ENCODE measurements at places on chromosomes 7 and 10.
A peak's percentile ranks its signal among the peaks of the same experiment; 100 is the strongest.

DNA sequence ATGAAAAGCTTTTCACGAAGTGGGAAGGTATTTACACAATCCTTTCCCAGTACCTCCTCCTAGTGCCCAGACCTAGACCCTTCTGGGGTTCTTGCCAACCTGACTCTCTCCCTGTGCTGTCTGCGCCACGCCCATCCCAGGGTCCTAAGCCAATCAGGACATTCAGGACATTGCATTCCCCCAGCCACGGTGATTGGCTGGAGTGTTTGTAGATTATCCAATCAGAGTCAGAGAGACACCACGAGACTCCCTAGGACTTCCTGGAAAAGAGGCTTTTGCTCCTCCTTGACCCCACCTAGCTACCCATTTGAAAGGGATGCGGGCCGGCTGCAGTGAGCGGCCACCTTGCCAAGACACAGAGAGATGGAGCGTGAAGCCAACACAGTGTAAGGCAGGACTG, 3.5 kb upstream of the GDF2 start:
- no peak for DNase-seq

GRCh38 chr7:132584796-132585494, 8.7 kb upstream of the PLXNA4 start:
- no peak for DNase-seq

- DNase-seq = peak; percentile 85
Observed at GRCh38 chr7:17633067-17633466, 307.2 kb downstream of the SNX13 start.

GRCh38 chr7:49767719-49768118, 5.7 kb upstream of the VWC2 start:
- no peak for DNase-seq

DNA sequence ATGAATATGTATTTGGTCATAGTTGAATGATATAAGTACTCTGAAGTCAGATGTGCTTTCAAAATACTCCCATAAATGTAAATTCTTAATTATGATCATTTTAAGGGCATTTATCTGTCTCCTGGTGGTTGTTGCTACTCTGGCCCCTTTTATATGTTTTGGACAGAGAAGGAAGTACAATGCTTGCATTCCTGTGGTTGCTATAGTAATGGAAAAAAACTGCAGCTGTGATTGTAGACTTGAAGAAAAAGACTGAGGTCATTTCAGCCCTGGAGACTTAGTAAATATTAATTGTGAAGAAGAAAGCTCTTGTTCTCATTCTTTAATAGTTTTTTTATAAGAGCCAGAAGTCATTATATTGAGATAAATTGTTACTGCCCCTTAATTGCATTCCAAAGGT, 70.2 kb upstream of the FERD3L start:
- DNase-seq = peak; percentile 77

GRCh38 chr7:135236727-135237126, 3.1 kb downstream of the STRA8 start:
- no peak for DNase-seq

DNA sequence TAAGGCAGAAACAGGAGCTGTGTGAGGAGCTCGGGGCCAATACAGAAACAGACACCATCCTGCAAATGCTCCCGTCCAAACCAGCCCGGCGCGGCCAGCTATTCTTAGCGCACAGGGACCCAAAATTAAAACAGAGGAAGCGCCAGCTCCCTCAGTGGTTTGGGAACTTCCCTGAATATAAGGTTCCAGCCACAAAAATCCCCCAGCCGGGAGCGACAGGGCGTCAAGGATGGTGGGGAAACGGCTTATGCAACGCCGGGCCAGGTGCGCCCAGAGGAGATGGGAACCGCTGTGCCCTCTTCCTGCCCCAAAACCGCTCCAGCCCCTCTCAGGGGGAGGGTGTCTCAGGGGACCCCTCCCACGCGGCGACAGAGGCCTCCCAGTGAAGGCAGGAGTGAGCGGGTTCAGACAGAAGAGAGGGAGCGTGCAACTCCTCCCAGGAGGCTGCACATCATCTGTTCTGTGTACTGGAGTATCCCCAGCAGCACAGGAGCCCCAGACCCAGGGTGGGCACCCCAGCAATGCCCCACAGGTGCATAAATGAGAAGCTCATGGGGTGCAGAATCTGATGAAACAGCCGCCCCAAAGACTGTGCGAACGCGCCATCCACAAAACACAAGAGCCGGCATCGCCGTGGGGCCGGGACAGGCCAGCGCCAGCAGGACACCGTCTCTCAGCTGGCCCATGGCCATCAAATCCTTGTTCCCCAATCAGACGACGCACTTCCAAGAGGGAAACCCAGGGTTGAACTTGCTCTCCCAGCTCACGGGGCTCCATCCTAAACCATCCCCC, 73.9 kb upstream of the PDGFA start:
- no peak for DNase-seq

DNA sequence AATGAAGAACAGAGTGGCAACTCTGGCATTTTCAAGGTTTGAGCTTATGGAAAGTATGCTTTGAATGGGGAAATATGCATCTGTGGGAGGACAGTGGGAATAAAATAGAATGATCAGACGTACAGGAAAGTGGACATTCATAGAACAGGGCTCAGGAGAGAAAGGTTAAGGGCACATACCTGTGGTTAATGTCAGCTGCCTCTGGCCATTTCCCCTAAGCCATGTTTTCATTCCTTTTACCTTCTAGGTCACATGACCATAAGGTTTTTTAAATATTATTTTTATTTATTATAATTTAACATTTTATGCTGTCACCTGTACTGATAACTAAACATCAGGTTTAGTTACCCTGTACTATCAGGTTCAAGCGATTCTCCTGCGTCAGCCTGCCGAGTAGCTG, 52.8 kb downstream of the LRRC4 start:
- no peak for DNase-seq

GRCh38 chr7:151592868-151593486, 73.3 kb upstream of the RHEB start:
- DNase-seq = peak; percentile 98

GRCh38 chr7:18901982-18902421, 215.4 kb downstream of the TWIST1 start:
- no peak for DNase-seq

GRCh38 chr10:132459301-132460003, 62.5 kb downstream of the PWWP2B start:
- DNase-seq = no peak

DNA sequence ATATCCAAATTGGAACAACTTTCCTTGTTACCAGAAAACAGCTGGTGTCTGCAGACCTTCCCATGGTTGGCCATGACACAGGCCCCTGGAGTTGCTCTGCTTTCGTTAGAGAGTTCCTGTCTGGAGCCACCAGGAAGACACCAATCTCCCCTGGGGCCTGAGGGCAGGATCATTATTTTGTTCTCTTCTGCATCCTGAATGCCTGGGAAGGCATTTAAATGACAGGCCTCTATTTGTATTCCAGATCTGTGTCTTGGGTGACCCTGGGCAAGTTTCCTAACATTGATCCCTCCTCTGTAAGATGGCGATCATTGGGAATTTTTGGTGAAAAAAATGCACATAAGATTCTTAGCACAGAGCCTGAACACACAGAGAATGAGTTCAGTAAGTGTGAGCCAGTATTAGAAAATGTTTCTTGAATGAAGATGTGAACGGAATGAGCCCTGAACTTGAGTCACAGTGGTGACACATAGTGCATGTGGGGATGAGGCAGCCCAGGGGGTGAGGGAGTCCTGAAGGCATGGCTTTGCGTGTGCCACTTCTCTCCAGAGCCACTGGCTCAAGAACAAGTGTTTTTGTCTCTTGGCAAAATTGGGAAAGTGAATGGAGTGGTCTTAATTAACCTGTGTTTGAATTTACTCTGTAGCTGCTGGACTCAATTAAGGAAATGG, 28.4 kb downstream of the BMPER start:
- DNase-seq = peak; percentile 96

GRCh38 chr10:64636461-64636860, 1115.3 kb downstream of the REEP3 start:
- no peak for DNase-seq

- DNase-seq = no peak
Observed at GRCh38 chr7:117279931-117280557, 42.8 kb downstream of the WNT2 start.

- no peak for DNase-seq
Observed at GRCh38 chr7:2972835-2973161, 70.9 kb downstream of the CARD11 start.

DNA sequence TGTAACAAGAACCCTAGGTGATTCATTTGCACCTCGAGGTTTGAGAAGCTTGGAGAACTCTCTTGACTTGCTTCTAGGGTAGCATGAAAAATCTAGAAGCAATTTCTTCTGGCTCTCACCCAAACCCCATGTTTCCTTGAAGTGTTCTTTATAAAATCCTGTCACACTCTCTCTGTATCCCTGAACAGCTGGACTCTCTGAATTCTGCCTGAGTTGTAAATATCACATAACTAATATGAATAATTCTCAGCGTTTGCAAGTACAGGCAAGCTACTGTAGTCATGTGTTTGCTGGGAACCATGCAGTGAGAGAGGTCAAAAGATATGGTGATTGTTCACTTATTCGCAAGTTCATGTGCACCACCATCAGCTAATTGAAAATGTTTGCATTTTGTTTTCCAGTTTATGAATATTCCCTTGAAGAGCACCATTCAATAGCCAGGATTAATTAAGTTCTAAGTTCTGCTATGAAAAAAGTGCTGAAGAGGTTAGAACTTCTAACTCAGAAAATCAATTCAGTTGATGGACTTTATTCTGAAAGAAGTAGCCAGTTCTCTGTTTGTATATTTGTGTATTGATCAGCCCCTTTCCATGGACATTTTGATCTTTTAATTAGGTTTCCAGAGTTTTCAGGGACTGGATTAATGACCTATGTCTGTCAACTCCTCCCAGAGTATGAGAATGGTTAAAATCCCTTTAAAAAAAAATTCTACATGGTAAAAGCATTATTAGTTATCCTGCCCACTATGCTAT, 243.0 kb downstream of the PLXDC2 start:
- DNase-seq = no peak

DNA sequence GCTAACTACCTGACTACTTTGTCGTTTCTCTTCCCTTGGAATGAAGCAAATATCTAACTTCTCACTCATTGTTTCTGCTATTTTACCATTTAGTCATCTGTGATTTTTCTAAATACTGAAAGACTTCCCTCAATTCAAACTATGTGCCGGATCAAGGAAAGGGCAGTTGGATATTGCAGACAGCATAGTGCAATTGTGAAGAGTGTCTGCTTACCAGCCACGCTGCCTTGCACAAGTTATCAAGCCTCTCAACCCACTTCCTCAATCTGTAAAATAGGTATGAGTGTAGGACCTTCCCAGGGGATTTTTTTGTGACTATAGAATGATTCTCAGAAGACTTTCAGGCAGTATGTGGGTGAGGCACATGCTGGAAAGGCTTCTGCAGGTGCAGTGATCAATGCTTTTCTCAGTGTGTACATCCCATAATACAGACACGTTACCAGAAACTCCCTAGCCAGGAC, 54.3 kb downstream of the EGFR start:
- peak; percentile 62 for DNase-seq

GRCh38 chr7:117673839-117674238, 194.0 kb downstream of the CFTR start:
- peak; percentile 14 for DNase-seq

GRCh38 chr7:1249731-1250130, 17.1 kb downstream of the UNCX start:
- no peak for DNase-seq

- DNase-seq = no peak
Observed at GRCh38 chr7:1046722-1047679, 2.7 kb downstream of the GPR146 start.

- DNase-seq = no peak
Observed at GRCh38 chr10:33993917-33994316, 659.5 kb upstream of the NRP1 start.

GRCh38 chr10:17847585-17848296, 38.6 kb downstream of the MRC1 start:
- DNase-seq = peak; percentile 13

DNA sequence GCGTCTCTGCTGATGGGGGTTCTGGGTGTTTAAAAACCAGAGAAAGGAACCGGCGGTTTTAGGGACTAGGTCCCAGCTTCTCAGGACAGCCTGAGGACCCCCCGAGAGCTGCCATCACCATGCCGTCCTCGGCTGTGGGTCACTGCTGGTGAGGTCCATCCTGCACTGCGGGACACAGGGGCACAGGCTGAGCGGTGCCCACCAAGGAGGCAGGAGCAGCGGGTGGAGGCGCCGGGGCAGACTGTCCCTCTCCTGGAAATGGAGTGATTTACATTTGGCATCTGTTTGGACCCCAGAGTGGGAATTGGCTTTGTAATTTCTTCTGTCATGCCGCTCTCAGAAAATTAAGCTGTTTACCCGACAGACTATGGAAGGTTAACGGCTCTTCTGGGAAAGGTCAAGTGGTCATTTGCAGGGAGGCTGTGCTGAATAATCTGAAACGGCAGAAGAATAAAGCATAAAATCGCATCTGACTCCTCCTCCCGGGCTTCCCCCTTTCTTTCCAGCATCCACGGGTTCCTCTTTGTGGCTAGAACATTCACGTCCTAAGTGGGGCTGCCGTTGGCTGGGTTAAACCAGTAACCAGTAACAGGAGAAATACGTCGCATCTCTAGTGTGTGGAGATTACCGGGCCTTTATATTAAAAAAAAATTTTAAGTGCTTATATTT, 31.7 kb downstream of the LHPP start:
- no peak for DNase-seq

- no peak for DNase-seq
Observed at GRCh38 chr10:23055424-23056185, 39.8 kb upstream of the MSRB2 start.

DNA sequence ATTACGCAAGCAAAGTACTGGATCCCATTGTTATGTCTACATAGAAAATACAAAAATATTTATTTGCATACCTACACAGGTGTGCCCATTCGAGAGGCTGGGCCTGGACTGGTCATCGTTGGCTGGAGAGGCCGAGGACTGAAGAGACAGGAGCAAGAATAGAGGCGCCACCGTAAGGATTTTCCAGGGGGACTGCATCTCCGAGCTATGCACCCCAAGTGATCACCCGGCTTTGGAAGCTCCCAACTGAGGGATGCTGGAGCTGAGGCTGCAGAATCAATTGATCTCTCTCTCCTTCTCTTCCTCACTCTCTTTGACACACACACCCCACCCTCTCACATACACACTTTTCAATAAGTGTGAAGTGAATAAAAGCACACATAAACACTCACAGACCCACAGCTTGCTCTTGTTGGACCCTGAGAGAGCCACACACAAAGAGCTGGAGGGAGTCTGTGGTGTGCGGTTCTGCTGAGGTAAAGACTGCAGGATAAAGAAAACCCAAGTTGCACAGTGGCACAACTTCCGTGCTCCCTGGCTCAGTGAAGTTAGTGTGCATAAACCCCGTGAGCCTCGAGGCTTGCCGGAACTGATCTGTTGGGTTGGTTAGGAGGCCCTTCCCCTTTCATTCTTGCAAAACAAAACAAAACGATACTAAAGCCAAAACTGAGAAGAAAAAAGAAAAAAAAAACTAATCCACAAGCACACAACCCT, at the start of gene AOAH:
TSS of gene AOAH (minus strand) at position 544 of the 714 bp plus-strand sequence. CDS start at position 198, 346 bp downstream.
- no peak for DNase-seq

DNA sequence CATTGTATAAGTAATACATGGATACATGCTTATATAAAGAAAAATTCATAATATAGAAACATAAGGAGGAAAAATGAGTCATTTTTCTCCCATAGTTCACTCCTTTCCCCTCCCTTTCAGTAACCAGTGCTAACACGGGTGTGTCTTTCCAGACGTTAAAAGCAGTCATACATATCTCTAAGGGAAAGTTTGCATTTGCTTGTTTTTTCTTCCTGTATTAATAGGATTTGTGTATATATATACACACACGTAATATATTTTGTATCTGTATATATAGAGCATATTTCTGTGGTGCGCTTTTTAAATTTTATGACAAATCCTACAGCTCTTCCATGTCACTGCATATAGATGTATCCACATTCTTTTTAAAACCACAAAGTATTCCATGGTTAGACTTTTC, 78.8 kb downstream of the RALA start:
- DNase-seq = peak; percentile 16
